NCI-H1930 (cell line): ENCODE measurements at places on chromosomes 1 and 21.

GRCh38 chr1:90561103-90561783 lies 155.9 kb downstream of the BARHL2 start:
- no peak for DNase-seq

DNA sequence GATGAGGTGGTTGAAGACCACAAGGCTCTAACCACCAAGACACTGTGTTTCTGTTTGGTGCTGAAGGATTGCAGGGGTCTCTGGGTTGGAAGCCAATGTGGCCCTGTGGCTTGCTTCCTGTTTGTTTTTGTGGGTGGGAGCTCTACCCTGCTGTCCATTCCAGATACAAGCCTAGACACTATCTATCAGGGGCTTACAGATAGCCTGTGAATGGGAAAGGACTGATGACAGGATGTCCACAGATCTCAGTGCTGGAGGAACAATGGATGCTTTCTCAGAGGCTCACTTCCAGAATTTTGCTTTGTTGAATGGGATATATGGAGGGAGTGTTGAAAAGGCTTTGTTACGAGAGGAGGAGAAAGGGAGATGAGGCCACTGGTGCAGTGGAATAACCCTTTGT lies 69.7 kb downstream of the NOS1AP start:
- no peak for DNase-seq

DNA sequence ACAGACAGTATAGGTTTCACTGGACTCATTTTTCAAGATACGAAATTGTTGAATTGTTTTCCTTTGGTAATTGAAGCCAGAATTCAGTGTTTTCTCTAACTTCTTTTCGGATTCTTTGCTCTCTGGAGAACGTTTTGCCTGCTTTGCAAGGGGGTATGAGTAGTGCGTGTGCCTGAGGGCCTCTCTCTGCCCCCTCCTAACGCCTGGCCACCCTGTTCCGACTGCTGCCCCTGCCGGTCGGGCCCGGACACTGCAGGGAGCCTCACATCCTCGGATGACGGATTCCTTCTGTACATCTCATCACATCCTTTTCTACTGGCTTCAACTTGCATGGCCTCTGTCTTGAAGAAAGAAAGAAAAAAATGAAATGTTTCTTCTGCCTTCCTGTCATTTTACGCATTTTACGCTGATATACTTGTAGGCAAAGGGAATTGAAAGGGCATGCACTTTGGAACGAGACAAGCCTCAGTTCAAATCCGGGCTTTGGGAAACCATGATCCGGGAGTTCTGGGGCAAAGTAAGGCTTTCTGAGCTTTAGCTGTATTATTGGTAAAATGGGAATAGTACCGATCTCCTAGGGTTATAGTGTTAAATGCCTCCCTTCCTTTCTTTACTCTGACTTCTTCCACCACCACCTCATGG lies 65.1 kb downstream of the DISC1 start:
- no peak for DNase-seq

GRCh38 chr1:4596486-4596885 lies 57.9 kb upstream of the AJAP1 start:
- DNase-seq, result no peak

- DNase-seq, result no peak
These were observed 43.2 kb upstream of the POFUT2 start for GRCh38 chr21:45330851-45331261.

DNA sequence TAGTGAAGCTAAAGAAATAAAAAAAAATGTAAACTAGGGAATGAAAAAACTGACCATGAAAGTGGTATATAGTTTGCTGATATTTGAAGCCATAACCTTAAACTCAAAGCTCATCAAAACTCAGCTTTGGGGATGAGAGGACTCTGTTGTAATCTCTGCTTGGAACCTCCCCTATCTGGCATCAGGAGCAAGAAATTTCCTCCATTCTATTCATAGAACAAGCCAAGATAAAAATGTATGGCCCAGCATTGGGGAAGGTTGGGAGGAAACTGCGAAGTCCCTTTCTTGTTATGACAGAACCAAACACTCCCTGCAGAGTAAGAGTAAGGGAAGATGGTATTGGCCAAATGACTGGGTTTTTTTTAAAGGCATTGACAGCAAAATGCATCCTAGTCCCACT lies 35.6 kb downstream of the MCOLN2 start:
- DNase-seq, result no peak

DNA sequence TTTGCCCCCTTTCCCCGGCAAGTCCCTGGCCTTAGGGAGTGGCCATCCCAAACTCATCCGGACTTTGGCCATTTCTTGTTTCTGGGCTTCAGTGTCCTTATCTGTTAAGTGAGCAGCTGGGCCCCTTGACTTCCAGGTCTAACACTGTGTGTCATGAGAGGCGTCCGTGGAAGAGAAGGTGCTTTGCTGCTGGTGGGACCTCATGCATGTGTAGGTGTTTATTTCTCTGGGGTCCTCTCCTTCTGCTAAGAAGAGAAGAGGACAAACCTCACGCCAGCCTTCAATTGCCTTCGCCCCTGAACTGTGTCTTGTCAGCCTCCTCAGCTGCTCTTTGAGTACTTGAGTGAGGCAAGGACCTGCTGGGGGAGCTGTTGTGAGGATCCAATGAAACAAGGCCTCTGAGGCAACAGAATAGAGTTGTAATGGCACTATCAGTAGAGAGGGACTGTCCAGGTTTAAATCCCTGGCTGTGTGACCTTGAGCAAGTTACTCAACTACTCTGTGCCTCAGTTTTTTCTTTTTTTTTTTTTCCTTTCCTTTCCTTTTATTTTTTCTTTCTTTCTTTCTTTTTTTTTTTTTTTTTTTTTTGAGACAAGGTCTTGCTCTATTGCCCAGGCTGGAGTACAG lies 72.5 kb downstream of the RUNX3 start:
- no peak for DNase-seq

- no peak for DNase-seq
These were observed 71.0 kb downstream of the SIK1 start for GRCh38 chr21:43355925-43356289.

DNA sequence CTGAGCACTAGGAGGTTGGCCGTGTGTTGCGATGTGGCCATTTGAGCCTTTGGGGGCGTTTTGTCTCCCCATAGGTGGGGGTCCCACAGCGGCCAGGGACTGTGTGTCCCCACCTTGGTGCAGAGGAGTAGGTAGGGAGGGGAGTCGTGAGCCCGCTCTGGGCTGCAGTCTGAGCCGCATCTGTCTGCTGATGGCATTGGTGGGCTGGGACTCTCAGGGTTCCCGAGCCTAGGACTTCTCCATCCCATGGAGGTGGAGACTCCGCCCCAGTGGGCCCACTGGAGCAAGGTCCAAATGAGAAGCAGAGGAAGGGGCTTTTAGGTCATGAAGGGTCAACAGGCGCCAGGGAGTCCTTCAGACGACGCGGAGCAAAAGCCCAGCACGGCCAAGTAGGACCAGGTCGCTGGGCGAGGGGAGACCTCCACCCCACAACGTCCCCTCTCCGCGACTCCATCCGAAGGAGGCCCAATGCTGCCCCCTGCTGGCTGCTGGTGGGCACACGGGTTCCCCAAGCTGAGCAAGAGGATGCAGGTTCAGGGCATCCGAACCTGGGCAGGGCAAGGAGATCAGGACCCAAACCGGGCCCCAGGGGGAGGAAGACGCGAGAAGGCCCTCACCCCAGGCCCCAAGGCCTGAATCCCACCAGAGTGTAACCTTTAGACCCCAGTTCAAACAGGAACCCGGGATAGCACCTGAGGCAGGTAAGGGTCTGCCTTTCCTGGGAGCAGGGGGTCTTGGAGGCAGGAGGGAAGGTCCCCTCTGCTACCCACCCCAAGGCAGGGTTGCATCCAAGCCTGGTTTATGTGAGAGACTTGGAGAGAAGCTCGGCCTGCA lies 14.9 kb downstream of the TTC34 start:
- no peak for DNase-seq

- peak; percentile 63 for DNase-seq
These were observed 45.9 kb downstream of the KIAA0040 start for GRCh38 chr1:175146529-175147213.

GRCh38 chr1:2601721-2602303 lies 15.2 kb downstream of the PRXL2B start:
- DNase-seq, result no peak

- no peak for DNase-seq
These were observed 317.5 kb downstream of the ASTN1 start for GRCh38 chr1:176847052-176847451.

DNA sequence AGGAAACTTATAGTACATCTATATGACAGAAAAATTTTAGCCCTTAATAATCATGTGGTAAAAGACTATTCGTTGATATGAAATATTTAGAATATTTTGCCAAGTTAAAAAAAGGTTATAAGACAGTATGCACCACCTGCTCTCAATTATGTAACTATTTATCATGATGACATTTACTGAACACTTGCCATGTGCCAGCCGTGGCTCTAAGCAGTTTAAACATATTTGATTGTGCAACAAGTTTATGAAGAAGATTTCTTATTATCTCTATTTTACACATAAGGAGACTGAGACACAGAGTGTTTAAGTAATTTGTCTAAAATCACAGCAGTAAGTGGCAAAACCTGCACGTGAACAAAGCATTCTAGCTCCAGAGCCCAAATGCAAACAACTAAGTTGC lies 199.3 kb upstream of the JUN start:
- DNase-seq, result no peak

DNA sequence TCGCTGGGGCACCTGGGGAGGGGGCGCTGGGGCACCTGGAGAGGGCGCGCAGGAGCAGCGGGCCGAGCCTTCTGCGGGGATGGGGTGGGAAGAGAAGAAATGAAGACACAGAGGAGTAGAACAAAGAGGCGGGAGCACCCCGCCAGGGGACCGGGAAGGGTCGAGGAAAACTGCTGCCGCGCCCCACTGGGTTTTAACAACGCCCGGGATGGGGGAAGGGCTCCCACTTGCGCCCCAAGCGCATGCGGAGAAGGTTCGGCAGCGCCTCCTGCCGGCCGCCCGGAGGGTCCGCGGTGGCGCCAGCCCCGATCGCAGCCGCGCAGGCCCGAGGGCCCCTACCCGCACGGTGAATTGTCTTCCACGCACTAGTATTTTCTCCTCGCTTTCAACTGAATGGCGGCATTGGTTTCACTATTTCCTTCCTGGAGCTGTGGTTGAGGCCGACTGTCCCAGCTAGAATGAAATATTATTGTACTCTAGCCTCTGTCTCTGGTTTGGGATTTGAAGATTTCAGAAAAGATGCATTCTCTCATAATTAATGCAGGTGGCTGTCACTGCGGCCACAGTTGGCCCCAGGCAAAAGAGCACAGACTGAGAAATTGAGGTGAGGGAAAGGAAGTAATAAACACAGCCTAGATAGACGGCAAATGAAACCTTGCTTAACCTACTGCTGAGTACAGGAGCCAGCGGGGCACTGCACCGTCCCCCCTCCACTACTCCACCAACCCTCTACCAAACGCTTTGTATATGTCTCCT lies 57.3 kb downstream of the MAB21L3 start:
- peak; percentile 55 for DNase-seq

GRCh38 chr21:45300786-45301520 lies 13.3 kb upstream of the POFUT2 start:
- no peak for DNase-seq

DNA sequence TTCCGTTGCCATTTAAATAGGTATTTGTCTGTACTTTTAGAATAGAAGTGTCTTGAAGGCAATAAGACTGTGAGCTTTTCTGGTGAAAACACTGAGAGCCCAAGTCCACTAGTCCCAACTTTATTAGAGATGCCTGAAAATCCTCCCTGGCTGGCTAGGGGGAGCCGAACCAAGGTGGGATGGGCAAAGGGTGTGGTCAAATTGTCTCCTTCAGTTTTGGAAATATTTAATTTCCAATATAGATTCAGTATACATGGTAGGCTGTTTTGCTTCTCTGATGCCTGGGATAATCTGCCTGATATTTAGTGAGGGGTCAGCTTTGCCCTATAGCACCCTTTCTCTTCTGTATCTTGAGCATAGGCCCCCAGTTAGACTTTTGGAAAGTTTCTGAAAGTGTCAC lies 3.5 kb downstream of the ROR1 start:
- no peak for DNase-seq

GRCh38 chr1:234702342-234703000 lies 92.5 kb upstream of the IRF2BP2 start:
- DNase-seq, result no peak

GRCh38 chr1:227712648-227713047 lies 22.5 kb downstream of the JMJD4 start:
- DNase-seq, result no peak

DNA sequence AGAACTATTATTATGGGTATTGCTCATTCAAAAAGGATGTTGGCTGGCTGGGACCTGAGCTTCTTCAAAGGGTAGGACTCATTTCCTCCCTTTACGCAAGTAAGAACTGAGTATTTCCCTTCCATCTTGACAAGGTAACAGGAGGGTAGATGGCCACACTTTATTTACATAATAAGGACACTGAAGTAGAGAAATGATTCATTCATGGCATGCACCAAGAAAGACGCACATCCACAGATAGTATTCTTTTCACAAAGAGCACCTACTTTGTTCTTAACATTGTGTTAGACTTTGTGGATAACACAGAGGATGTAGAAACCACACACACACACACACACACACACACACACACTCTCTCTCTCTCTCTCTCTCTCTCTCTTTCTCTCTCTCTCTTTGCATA lies 82.9 kb downstream of the FAM78B start:
- DNase-seq, result no peak

GRCh38 chr1:92820024-92820423 lies 11.8 kb upstream of the RPL5 start:
- no peak for DNase-seq

- DNase-seq, result no peak
These were observed 122.9 kb upstream of the KRTAP19-8 start for GRCh38 chr21:31161157-31161556.

- DNase-seq, result peak; percentile 49
These were observed 28.1 kb downstream of the PADI4 start for GRCh38 chr1:17335821-17336710.

- DNase-seq, result no peak
These were observed 2.3 kb downstream of the IFI44L start for GRCh38 chr1:78622548-78622947.

GRCh38 chr1:16434501-16434900 lies 2.7 kb downstream of the SPATA21 start:
- no peak for DNase-seq

- no peak for DNase-seq
These were observed 216.2 kb downstream of the SDCCAG8 start for GRCh38 chr1:243471754-243472745.

- no peak for DNase-seq
These were observed 23.2 kb upstream of the SYCP1 start for GRCh38 chr1:114831276-114831994.

- DNase-seq, result no peak
These were observed 25.1 kb downstream of the USP24 start for GRCh38 chr1:55190109-55190508.

- no peak for DNase-seq
These were observed 17.0 kb upstream of the WNT4 start for GRCh38 chr1:22159891-22160290.

GRCh38 chr1:103248417-103249102 lies 140.2 kb upstream of the COL11A1 start:
- no peak for DNase-seq

- no peak for DNase-seq
These were observed 11.4 kb downstream of the TMEM81 start for GRCh38 chr1:205072881-205073280.

DNA sequence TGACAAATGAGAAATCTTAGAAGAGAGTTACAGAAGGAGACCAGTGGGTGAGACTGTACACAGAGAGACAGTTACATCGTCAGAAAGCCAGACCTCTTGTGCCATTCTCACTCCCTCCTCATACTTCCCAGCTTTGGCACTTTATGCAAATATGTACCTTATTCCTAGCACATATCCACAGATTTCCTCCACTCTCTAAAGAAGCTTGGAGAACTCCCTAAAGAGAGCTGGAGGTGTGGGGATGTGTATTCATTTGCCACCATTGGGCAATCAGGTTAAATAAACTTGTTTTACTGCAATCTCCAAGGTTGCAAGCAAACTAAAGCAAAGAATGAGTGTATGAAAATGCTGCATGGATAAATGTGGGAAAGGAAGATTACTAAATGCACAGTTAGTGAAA lies 380.9 kb upstream of the PRMT6 start:
- no peak for DNase-seq
